Stimulated activated CD4-positive, alpha-beta T cell treated with anti-CD3 and anti-CD28 coated beads, Interleukin-2, amount 100 ng/mL, for 24 hours (primary cell): ENCODE measurements at places on chromosomes 7 and 10.

- DNase-seq: no peak
Measured at GRCh38 chr7:48090095-48090805, 1.2 kb downstream of the UPP1 start.

- no peak for DNase-seq
Measured at GRCh38 chr10:80579181-80579763, 41.6 kb downstream of the SH2D4B start.

DNA sequence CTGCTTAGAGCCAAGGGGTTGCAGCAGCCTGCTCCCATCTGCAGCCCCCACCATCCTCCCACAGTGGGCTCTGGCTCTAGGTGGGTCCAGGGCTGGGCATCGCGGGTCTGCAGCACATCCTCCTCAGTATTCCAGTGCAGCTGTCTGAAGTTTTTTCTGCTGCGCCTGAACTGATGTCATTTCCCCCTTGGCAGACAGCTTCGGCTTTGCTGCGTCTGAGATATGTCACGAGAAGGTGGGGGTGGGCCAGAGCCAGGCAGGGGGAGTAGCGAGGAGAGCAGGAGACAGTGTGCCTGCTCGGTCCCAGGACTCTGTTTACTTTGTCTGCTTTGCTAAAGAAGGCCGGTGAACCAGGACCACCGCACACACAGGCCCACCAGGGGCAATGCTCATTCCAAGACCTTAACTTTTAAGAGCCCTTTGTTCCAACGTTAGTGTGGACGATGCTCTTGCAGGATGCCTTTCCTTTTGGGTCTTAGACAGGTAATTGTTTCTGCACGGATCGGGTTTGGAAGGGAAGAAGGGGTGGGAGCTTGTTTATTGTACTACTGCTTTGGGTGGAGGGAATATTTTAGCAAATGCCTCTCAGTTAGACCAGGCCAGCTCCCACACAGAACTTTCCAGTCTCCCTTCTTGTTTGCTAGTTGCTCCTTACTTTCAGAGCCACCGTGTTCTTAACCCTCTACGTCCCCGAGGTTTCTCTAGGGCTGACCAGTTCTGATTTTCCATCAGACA is 32.4 kb downstream of the WBP1L start:
- peak; percentile 21 for DNase-seq

GRCh38 chr7:40597517-40597916 is 462.7 kb downstream of the SUGCT start:
- DNase-seq: no peak

GRCh38 chr10:83425306-83425705 is 714.0 kb upstream of the GHITM start:
- DNase-seq: no peak

GRCh38 chr7:30708983-30709382 is 26.7 kb upstream of the CRHR2 start:
- no peak for DNase-seq

DNA sequence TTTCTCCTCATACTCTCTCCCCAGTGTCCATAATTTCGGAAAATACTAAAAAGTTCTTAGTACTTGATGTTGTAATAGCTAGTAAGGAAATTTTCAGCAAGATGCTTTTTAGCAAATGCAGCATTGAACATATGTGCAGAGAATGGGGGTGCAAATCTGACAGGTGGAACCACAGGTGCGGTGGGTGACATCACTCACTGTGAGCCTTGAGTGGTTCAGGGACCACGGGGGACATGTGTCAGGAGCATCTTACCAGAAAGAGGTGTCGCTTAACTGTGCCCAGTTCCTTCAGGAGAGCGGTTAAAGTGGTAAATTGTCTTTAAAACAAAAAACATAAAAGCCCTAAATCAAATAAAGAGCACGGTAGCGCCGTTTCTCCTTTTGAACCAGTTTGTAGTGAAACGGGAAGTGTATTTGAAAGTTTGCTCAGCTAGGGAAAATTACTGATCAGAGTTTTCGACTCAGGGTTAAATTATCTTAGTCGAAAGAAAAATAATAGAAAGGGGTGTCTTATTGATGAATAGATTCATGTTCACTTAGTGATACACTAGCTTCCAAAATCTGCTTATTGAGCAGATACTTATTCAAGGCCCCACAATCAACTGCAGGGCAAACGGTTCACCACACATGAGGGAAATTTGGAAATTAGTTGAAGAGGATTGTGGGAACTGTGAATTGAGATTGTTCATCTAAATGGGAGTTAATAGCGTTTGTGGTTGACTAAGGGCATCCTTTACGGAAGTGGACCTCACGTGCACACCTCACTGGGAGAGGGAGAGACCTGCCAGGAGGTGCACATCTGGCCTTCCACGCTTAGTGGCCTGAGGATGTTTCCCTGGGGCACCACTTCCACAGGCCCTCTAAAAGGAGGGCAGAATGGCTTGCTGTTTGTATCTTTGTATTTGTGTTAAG is 12.7 kb downstream of the CUL1 start:
- no peak for DNase-seq

- DNase-seq: no peak
Measured at GRCh38 chr7:155992974-155993373, 180.7 kb upstream of the SHH start.

DNA sequence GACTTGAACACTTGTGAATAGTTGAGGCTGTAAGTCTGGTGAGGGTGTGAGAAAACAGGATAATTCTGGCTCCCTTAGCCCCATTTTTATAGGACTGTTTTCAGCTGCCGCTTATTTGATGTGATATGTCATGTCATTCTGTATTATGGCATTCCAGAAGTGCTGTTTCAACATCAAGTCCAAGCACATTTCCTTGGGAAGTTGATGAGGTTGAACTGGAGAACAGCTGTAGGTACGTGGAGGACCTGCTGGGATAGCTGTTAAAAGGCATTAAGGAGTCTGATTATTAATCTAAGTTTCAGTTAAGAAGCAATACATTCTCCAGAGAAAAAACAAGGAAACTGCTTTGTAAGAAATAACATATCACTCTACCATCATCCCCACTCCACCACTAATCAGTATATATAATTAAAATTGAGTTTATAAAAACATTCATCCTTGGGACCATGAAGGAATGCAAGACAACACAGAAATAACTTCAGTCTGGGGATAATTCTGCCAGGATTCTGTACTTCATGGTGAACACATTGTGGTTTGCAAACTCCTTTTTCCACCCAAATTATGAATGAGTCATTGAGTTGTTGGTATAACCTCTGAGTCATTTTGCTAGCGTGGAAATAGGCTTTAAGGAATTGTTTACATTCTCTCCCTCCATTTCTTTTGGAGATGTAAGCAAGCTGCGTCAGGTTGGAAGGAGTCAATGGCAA is 39.9 kb upstream of the TMEM229A start:
- no peak for DNase-seq

DNA sequence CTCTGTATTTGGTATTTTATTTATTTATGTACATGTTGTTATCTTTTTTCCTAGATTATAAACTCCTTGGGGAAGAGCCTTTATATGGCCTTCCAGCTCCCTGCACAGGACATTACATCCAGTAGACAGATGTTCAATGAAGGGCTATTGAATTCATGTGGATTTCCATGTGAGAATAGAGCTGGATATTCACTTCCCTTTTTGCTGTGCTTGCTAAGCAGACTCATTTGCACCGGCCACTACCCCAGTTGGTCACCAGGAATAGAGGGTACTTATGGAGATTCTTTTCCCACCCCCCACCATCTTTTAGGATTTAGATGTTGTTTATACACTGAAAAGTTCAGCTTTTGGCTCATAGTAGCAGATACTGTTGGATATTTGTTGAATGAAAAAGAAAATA is 374.1 kb downstream of the NRG3 start:
- no peak for DNase-seq

DNA sequence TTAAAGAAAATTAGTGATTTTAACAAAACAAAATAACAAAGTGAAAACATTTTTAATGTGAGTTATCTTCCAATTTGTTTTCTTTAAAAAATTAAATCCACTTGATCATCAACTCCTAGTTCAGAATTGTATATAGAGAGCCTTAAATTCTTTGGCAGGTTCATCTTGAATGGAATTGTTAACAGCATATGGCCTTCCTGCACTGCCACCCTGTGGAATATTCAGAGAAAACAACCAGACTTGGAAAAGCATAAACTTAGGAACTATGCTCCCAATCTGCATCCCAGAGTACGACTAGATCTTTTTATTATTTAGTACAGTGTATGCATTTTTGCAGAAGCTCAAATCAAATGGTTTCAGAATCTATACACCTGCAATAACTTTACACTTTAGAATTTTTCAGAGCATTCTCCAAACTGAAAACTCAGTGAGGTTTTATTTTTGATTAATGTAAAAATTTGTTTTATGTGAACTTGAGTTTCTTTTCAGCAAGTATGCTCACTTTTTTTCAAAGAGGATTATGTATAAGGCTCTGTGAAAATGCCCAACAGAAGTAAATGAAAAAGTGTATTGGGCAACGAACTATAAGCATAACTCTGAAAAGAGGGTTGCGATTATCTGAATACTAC is 44.9 kb upstream of the ANK3 start:
- no peak for DNase-seq

- DNase-seq: no peak
Measured at GRCh38 chr10:64365663-64366062, 844.5 kb downstream of the REEP3 start.

DNA sequence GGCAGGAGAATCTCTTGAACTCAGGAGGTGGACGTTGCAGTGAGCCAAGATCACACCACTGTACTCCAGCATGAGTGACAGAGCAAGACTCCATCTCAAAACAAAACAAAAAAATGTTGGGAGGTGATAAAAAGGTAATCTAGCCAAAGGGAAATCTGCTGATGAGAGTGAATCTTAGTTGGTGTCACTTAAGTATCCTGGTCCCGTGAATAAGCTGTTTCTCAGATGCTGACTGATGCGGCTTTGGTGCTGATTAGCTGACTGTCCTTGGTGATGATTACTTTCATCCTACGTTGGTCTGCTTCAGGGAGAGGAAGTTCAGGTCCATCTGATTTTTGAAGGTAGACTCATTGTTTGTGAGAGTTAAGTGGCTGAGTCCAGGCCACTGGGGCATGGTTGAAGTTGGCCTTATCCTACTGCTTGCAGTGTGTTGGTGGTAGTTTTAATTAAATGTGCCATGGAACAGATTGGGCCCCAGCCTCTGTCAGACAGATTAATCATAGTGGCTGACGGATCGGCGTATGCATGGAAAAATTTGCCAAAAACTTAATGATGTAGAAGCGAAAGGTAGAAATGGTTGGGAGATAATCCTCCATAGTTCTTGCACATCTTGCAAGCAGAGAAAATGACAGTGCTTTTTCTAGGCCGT is 17.4 kb upstream of the TMEM236 start:
- DNase-seq: no peak

DNA sequence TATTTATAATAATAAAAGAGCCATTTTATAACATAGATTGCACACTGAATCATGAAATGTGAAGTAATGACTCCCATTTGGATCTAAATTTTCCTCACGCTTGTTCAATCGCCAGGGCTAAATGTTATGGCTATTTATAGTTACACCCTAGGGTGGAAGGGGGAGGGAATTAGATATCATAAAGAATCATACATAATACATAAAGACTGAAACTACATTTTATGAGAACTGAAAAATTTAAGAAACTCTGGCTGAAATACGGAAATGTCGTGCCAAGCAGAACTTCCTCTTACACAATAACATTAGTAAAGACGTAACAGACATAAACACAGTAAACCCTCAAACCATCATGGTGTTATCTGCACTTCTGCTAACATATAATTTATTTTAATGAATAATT is 327.5 kb upstream of the PHF14 start:
- DNase-seq: no peak

GRCh38 chr7:149731207-149731955 is 42.0 kb downstream of the ZNF467 start:
- no peak for DNase-seq

GRCh38 chr7:111424768-111425167 is 137.5 kb downstream of the IMMP2L start:
- DNase-seq: no peak

- no peak for DNase-seq
Measured at GRCh38 chr7:75921479-75921878, 6.5 kb downstream of the POR start.

DNA sequence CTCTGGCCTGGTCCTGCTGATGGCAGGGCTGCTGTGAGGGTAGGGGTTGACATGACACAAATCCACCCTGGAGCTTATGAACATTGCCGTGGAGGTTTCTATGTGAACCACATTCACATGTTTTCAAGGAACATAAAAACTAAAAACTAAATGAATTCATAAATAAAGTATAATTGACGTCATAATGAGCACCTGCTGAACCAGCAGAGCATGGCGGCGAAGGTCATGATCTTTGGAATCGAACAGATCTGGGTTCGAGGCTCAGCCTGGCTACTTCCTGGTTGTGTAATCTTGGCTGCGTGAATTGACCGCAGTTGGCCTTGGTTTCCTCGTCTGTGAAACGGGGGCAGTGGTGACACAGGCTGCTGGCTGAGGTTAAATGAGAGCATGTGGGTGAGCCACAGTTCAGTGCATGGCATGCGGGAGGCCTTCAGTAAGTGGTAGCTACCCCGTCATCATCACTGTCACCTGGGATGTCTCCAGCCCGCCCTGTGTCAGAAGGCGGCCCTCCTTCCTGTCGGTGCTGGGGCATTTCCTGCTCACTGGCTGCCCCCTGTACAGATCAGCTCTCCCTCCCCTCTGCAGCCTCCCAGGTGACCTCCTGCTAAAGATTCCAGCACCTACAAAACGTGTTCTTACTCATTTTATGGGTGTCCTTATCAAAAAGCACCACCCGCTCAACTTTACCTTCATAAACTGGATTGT is 190.3 kb upstream of the SHH start:
- no peak for DNase-seq

- DNase-seq: no peak
Measured at GRCh38 chr7:137652721-137653120, 194.1 kb downstream of the DGKI start.

- DNase-seq: no peak
Measured at GRCh38 chr7:128446306-128446705, 9.4 kb upstream of the HILPDA start.

- DNase-seq: no peak
Measured at GRCh38 chr7:94394437-94395140, at the start of gene COL1A2. COL1A2 (plus strand) TSS chr7:94394895; CDS start chr7:94395032, 137 bp downstream.

DNA sequence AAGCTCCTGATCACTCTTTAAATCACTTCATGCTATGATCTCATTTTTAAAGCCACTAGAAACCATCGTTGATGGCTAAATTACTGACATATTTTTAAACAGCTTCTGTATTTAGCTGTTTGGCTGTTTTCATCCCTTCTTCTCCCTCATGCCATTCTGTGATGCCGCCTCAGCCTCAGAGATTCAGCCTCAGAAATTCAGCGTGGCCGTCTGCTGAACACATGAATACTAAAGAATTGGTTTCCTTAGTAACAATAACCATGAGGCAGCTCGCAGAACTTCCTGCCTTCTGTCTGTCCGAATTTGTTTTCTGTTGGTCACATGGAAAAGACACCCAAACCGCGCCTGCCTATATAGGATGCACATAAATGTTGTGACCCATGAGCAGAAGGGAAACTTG is 31.0 kb upstream of the FZD1 start:
- no peak for DNase-seq

- no peak for DNase-seq
Measured at GRCh38 chr7:100609958-100610357, 2.4 kb upstream of the MOSPD3 start.
